ENCODE measurements at places on chromosomes 6 and 20.

DNA sequence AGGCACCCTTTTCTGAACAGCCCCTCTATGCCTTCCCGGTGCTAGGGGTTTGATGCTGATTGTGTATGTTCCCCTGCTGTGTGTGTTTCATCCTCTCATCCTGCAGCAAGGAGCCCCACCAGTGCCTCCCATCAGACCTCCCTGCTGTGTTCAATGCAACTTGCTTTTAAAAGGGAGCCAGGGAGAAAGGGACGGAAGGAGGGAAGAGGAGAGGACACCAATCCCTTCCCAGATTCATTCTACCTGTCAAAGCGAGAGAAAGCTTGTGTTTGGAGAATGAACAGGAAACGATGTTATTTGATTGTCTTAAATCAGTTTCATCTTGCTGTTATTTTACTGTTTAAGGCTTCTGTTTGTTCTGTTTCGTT, 259.2 kb downstream of the ADGB start:
- DNase-seq = peak; percentile 68

DNA sequence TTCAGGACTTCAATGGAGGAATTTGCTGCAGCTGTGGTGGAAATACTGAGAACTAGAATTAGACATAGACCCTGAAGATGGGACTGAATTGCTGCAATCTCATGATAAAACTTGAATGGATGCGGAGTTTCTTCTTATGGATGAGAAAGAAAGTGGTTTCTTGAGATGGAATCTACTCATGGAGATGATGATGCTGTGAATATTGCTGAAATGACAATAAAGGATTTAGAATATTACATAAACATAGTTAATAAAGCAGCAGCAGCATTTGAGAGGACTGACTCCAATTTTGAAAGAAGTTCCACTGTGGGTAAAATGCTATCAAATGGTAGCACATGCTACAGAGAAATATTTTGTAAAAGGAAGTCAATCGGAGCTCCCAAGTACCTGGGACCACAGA, 264.6 kb downstream of the UBE3D start:
- DNase-seq = no peak

DNA sequence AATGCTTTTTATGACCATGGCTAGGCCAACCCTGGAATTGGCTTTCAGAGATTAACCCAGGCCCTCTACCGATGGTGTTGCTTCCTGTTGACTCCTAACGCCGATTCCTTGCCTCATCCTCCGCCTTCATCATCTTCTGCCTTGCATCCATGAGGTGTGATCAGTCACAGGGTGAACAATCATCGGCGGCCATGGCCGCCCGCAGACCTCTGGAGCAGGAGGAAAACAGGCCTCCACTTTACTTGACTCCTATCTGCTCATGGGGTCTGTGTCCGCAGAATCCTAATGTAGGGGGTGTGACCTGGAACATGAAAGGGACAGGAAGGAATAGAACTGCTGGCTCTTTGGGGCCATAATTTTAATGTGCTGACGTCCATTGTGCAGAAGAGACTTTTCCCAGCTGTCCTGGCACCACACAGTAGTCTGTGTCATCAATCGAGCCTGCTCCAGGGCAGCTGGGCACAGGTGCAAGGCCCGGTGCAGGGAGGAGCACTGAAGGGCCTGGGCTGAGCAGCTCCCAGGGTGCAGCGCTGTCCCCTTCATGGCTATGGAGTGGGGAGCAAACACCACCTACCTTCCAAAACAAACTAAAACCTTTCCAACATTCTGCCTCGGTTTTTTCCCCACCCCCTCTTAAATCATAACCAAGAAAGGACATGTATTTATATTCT, 8.0 kb downstream of the SLC22A3 start:
- DNase-seq = no peak

DNA sequence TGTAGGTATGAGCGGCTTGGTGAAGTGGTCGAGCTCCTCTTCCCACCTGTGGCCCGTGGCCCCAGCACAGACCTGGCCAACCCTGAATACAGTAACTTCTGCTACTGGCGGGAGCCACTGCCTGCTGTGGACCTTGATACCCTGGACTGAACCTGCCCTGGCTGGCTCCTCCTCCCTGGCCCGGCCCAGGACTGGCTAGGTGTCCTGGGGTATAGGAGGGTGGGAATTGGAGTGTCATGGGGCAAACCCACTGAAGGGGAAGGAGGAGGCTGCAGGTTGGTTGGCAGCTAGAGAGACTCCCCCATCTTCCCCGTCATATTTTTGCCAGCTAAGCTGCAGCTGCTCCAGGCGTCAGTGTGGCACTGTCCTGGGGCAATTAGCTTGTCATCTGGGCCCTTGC, 7.9 kb downstream of the EMILIN3 start:
- DNase-seq = no peak

DNA sequence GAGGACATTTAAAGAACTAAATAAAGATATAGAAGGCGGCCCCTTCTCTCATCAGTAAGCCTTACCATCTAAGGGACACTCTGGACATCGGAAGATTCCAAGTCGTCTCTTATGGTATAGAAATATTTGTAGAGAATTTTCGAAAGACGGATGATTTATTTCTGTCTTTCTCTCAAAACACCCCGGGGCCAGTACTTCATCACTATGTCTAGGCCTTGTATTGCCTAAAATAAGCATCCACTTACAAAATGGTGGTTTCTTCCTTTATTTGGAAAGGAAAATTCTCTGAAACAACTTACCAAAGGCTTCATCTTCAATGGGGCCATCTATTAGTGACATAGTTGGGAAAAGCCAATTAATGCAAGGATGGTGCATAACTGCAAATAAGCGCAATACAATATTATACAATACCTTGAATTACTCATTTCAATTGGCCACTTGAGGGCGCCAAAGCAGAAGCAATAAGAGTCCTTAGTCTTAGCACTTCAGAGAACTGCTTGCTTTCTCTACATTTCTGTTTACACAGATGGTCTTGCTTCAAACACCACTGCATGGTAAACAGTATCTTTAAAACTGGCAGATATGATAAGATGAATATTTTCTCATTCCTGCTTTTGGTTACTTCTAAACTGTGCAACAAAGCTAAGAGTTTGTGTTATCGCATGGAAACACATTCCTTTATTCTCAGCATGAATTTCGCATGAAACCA, 113.2 kb downstream of the VIP start:
- peak; percentile 89 for DNase-seq

- peak; percentile 73 for DNase-seq
These were observed 5.0 kb upstream of the INSM1 start for GRCh38 chr20:20362774-20363433.

- no peak for DNase-seq
These were observed 50.8 kb upstream of the BACH2 start for GRCh38 chr6:90347411-90347851.

- no peak for DNase-seq
These were observed 113.7 kb upstream of the LOC128125822 start for GRCh38 chr6:63458480-63459115.

DNA sequence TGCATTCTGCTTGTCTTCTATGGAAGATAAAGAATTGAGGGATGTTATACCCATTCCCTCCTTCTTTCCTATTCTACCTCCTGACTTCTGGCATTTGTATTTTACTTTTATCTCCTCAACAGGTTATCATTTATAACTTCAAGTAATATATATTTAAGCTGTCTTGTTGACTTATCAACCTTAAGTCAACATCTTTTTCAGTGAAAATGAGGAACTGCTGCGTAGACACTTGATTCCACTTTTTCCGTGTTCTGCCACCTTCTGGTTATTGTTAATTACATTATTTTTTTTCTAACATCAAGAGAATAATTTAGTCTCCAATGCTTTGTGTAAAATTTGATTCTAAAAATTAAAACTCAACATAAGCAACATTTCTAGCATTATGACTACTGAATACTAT, 107.5 kb downstream of the PRKN start:
- no peak for DNase-seq

GRCh38 chr6:45426251-45426650, 48.5 kb upstream of the SUPT3H start:
- no peak for DNase-seq

DNA sequence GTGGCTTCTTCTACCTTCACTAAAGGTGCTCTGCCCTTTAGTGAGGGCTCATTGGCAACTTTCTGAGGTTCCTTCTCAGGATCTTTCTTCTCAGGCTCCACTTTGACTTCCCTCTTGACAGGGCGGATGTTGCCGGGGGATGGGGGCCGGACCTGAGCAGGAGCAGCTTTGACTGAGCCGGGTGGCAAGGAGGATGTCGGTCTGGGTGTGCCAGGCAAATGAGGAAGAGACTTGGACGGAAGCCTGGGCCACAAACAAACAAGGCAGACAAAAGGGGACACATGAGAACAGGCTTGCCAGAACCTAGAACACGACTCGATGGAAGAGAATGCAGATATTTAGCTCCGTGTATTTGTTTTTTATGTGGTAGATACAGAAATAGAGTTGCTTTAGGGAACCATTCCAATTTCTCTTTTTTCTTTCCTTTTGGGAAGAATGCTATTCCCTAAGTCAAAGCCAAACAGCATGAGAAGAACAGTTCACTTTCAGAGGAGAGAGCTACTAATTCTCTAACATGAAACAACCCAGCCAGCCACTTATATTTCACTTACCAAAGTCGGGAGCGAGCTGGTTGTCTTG, 76.2 kb upstream of the BCLAF1 start:
- DNase-seq = peak; percentile 73

DNA sequence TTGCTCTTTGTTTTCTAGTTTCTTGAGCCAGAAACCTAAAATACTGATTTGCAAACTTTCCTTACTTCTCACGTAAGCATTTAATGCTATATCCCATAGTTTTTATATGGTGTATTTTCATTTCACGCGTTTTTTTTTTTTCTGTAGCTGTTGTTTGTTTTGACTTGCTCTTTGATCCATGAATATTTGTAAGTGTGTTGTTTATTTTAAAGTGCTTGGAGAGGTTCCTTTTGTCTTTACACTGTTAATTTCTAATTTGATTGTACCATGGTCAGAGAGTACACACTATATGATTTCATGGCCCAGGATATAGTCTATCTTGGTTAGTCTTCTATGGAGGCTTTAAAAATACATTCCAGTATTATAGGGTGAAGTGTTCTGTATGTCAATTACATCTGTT, 84.8 kb upstream of the RNF217 start:
- DNase-seq = no peak

DNA sequence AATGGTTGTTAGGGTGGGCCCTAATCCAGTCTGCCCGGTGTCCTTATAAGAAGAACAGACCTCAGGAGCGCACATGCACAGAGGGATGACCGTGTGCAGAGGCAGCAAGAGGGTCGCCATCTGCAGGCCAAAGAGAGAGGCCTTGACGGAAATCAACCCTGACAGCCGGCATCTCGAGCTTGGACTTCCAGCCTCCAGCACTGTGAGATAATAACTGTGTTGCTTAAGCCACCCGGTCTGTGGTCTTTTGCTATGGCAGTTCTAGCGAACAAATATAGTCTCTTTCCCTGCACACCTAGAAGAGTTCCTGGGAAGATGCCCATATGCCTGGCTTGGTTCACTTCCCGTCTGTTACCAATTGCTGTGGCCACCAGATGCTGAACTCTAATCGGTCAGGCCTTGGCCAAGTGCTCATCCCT, 35.3 kb upstream of the PTGIS start:
- DNase-seq = peak; percentile 85

GRCh38 chr6:11729076-11729475, 49.5 kb downstream of the ADTRP start:
- DNase-seq = no peak

- DNase-seq = no peak
These were observed 12.9 kb downstream of the LAMA5 start for GRCh38 chr20:62354031-62354808.

DNA sequence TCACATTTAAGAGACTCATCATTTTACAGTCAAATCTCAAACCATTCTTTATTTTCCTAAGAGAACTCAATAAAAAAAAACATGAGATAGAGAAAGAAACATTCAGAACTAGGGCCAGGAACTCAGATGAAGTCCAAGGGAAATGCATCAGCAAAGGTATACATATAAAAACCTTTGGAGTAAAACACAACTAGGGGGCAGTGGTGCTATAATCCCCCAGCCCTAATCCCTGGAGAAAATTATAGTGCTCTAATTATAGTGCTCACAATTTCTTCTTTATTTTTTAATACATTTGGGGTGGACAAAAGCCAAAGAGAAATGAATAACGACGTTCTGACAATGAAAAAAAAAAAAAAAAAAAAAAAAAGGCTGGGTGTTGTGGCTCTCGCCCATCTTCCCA, 100.6 kb upstream of the EMILIN3 start:
- DNase-seq = no peak

DNA sequence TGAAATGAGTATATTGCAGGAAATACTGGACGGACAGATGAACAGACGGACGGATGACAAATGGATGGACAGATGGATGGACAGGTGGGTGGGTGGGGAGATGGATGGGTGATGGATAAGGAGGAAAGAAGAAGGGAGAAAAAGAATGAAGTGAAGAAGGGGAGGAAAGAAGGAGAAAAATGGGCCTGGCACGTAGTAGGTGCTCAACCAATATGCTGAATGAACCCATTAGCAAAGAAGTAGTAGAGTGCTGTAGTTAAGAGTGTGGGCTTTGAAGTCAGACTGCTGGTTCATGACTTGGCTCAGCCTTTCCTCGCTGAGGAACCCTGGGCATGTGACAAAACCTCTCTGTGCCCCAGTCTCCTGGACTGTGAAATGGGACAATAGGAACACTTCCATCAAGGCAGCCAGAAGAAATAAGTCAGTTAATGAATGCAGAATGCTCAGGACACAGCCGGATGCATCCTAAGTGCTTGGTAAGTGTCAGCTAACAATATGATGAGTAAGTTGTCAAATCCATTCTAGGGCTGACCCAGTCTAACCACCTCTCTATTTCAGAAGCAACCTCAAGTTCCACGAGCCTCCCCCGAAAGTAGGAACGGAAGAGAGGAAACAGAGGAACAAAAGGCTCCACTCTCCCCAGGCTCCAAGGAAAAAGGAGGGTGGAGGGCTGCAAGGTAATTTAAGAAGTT, 37.9 kb downstream of the PREX1 start:
- no peak for DNase-seq

GRCh38 chr6:62993951-62994350, 217.3 kb upstream of the FKBP1C start:
- no peak for DNase-seq

- DNase-seq = peak; percentile 68
These were observed 1.5 kb downstream of the PABPC1L start for GRCh38 chr20:44911264-44911921.

Measured in cerebellar cortex (tissue), 1 donor.